ENCODE measurements at places on chromosomes 16 and 17. TPM values are rescaled to one million over a fixed set of nuclear protein-coding genes. Genes with fewer than 3 reads are reported as not detected.

The USP43 gene
- not detected for total RNA-seq

The CD300LB gene
- not detected for total RNA-seq

The UTS2R gene
- total RNA-seq, result not detected

The XYLT1 gene
- 11.1 TPM for total RNA-seq

The ENPP7 gene
- not detected for total RNA-seq

The CX3CL1 gene
- total RNA-seq, result under 0.01 TPM

The CNGB1 gene
- total RNA-seq, result not detected

The MT1A gene
- not detected for total RNA-seq

The KRTAP3-1 gene
- total RNA-seq, result not detected

The PRSS27 gene
- total RNA-seq, result under 0.01 TPM

The C17orf78 gene
- total RNA-seq, result not detected

The CCDC200 gene
- total RNA-seq, result not detected

The SULT1A1 gene
- total RNA-seq, result 1.6 TPM

The FBXW10 gene
- total RNA-seq, result not detected

The CDK3 gene
- 0.72 TPM for total RNA-seq

The MYL4 gene
- not detected for total RNA-seq

The CTRB1 gene
- not detected for total RNA-seq

The SBK1 gene
- under 0.01 TPM for total RNA-seq

Data from IMR-90 (cell line).